ENCODE measurements at places on chromosomes 11 and 22.

DNA sequence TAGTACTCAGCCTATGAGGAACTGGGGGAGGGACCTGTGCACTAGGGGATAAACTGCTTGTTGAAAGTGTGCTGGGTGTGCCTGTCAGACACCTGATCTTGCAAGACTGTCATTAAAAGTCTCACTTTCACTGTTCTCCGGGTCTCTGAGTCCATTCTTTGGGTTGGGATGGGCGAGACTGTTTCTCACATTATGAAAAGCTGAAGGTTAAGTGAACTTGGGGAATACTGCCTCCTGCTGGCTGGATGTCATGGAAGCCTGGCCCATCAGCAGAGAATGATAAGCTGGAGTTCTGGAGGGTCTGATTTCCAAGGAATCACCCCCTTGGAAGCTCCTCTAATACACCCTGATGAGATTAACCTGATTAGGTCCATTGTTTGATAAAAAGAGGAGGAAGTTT is 9.0 kb upstream of the VPREB1 start:
- no peak for DNase-seq

- DNase-seq, result no peak
These were observed 4.6 kb downstream of the NLRP6 start for GRCh38 chr11:282630-283360.

- peak; percentile 81 for DNase-seq
These were observed 25.0 kb upstream of the SLC5A1 start for GRCh38 chr22:32018056-32018455.

DNA sequence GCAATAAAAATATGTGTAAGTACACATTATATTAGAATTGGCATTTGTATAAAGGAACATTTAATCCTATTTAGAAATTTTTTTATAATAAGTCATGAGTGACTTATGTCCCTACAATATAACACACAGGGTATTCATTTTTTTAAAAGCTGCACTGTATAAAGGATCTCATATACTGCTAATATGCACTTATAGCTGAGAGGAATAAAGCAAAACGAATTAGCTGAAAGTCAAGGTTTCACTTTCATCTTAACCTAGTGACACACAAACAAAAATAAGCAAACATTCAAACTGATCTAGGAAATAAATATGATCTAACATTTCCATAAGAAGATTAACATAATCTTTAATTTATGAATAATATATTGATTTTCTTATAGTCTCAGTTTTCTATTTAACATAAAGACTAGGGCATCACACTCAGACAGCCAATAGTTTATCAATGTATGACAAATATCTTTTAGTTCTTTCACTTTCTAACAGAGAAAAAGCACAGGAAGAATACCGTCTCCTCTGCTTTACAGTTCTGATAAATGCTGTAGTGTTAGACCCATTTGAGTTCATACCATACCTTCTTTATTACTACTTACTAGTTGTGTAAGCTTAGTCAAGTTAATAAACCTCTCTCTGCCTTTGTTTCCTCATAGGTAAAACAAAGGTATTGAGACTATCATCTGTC is 42.9 kb downstream of the DCDC1 start:
- DNase-seq, result no peak

DNA sequence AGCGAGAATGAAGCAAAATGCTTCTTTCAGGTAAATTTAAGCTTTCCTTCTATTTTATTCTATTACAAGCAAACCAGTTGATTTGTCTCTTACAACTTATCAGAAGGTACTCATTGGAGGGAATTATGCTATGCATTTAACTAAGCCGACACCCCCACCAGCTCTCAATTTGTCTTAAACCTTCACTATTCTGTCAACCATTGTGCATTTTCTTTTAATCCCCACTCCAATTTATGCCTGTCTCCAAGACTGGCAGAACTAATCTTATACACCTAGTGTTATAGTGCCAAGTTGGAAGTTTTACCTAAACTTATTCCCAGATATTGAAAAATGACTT is 12.5 kb downstream of the TAF1D start:
- DNase-seq, result no peak

Measured in astrocyte of the cerebellum (primary cell).